Stimulated activated naive CD4-positive, alpha-beta T cell (primary cell): ENCODE measurements at places on chromosomes 11 and 22.

GRCh38 chr11:105942921-105943320 is 79.1 kb downstream of the MSANTD4 start:
- no peak for DNase-seq

DNA sequence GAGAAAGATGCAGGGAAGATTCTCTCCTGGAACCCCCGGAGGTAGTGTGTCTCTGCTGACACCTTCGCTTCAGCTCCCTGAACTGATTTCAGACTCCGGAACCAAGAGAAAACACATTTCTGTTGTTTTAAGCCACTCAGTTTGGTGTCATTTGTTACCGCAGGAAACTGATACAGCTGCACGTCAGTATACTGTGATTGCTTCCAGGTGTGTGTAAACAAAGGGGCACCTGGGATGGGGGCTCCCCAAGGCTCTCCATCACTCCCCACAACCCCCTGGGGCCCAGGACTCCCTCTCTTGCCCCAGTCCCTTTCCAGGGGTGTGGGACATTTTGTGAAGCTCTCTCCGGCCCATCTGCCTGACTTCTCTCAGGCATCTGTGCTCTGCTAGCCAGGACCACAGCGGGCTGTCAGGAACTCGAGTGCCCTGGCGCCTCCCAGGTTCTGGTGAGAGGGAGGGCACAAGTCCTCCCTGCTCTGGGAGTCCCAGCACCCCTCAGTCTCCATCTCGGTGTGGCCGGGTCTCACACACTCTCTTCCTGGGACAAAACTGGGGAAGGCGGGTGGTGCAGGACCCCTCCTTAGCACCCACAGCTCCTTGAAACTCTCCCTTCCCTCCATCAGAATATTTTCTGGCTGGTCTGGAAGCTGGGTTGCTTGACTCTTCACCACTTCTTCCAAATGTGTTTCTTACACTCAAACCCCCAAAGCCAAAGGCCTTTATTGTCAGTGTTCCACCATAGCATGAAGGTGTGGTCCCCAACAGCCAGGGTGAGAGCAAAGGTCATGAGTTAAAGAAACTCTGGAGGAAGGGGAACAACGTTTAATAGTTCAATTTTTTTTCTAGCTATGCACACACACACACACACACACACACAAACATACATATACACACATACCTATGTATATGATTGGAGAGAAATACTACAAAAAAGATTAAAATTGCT is 35.0 kb upstream of the TSKU start:
- DNase-seq = no peak

GRCh38 chr11:117825538-117826189 is 1.1 kb upstream of the FXYD2 start:
- no peak for DNase-seq

- DNase-seq = no peak
Observed at GRCh38 chr11:84384731-84385130, 1098.6 kb upstream of the CCDC90B start.

DNA sequence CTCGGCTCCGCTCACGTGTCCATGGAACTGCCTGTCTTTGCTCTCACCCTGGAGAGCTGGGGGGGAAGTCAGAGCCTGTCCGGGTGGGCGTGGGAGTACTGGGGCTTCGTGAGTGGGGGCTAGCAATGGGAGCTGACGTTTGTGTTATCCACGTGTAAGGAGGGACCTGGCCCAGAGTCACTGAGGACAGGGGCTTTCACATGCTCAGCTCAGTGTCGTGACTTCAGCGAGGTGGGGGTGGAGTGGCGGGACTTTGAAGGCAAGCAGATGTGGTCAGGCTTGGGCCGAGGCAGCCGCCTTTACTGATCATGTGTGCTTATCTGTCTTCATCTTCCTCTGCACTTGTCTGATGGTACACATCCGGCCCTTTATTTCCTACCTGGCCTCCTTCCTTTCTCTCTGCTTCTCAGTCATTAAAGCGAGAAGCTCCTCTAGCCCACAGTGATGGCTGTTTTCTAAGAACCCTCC is 113.1 kb upstream of the NNMT start:
- peak; percentile 61 for DNase-seq

GRCh38 chr11:8832571-8833260 is 78.3 kb upstream of the AKIP1 start:
- DNase-seq = no peak

DNA sequence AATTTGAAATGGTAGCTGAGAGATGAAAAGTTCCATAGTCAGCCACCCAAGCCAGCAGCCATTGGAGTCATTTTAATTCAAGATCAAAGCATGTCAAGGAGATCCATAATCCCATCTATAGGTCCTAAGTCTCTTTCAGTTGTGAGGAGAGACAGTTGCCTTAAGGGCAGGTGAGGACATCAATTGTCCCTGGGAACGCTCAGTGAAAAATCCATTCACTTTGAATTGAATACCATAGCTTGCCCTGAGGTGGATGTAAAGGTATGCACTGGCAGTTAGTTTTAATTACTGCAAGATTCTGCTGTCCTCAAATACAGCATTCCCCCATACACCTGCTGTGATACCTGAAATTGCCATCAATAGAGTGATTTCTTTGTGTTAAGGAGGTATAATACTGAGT is 25.3 kb upstream of the TBCEL start:
- DNase-seq = no peak

- DNase-seq = no peak
Observed at GRCh38 chr22:46269564-46269963, 1.8 kb downstream of the TTC38 start.

DNA sequence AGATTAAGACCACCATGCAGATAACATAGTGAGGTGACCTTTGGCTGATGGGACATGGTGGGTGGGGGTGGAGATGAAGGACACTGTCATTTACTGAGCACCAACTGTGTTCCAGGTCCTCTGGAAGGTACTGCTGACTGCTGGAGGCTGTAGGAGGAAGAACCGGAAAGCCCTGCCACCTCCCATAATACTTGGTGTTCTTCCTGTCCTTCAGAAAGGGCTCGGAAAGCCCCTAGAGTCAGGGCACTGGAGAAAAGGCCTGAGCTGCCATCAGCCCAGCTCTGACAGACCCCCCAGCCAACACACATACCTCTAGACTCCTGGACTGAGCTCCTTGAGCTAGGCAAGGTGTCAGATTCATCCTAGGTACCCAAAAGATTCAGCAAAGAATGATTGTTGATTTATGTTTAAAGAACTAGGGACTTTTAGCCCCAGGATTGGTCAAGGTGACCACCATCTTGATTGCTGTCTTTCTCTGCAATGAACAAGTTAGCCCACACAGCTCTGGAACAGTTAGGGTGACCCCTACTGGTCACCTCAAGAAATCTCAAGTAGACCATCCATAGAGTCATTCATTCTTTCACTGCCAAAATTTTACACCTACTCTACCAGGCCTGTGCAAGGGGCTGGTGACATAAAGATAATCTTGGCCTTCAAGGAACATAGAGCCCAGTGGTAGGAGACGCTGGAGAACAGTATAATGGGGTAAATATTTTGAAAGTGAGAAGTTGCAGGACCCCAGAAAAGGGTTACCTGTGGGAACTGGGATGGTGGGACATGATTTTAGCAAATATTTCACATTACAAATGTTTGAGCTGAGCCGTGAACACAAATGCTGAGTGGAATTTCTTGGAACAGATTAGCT is 39.4 kb downstream of the IRAG1 start:
- DNase-seq = no peak

DNA sequence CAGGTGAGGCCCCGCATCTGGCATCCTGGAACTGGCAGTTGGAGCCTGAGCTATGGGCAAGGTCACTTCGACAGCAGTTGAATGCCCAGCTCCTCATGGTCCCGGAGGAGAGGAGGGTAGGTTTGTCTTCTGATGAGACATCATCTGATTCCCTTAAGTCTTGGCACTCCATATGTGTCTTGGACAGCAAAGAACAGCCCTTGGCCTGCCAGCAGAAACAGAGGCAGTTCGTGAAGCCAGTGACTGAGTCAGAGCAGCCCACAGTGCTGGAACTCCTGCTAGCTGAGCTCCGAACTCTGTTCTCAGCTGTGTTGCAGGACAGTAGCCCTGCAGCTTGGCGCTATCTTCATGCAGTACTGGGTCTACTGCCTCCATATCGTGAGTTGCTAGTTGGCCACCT is 1.0 kb downstream of the DNHD1 start:
- no peak for DNase-seq
